Activated T-cell treated with anti-CD3 and anti-CD28 coated beads for 24 hours (primary cell): ENCODE measurements at places on chromosomes 11 and 22.

DNA sequence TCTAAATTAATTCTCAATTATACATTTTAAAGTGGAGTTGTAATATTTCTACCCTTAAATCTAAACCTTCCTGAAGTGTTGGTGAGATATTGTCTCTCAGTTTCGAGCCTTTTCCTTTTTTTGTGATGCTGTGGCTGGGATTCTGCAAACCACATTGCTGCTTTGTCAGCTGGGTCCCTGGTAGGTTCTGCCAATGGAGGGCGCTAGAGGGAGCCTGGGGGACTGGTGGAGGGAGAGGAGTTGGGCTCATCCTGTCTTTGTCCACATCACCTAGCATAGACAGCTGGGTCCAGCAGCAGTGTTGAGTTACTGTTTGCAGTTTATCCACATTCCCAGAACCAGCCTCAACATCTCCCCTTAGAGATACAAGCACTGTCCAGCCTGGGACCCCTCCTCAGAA is 41.0 kb downstream of the TRAF6 start:
- DNase-seq, result no peak

- DNase-seq, result no peak
Measured at GRCh38 chr11:35541621-35542375, 16.4 kb upstream of the PAMR1 start.

DNA sequence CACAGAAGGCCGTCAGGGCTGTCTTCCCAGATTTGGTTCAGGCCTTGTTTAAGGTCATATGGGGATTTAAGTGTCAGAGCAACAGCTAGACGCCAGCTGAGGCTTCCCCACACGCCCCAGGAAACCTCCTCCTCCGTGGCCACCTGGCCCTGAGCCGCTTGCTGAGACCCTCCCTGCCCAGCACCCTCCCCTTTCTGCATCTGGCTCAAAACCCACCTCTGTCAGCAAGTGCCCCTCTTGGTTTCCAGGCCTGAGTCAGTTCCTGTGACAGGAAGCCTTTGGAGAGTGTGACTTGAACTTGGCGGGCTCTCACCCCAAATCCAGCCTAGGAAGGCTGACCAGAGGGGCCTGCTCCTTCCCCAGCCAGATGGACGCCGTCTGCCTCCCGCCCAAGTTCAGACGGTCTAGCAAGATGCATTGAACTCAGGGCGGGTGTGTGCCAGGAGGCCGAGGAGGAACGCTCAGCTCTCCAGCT is 561 bp downstream of the FXYD2 start:
- DNase-seq, result no peak

DNA sequence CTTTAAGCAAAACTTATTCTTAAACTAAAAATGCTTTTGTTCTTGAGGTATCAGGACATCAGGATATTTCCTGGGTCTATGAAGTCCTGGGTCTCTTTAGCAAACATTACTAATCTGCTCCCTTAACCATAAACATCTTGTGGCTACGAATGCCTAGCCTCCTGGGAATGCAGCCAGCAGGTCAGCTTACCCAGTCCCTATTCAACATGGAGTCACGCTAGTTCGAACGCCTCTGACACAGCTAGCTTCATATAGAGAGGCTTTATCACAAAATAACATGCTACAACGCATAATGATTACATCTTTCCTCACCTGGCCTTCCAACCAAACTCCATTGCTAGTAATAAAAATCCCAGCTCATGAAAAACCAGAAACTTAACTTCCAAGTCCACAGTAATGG is 17.5 kb upstream of the FIBIN start:
- DNase-seq, result no peak

GRCh38 chr11:30919389-30920152 is 333.4 kb upstream of the MPPED2 start:
- DNase-seq, result no peak

GRCh38 chr11:88353386-88353785 is 15.8 kb upstream of the CTSC start:
- DNase-seq, result no peak

DNA sequence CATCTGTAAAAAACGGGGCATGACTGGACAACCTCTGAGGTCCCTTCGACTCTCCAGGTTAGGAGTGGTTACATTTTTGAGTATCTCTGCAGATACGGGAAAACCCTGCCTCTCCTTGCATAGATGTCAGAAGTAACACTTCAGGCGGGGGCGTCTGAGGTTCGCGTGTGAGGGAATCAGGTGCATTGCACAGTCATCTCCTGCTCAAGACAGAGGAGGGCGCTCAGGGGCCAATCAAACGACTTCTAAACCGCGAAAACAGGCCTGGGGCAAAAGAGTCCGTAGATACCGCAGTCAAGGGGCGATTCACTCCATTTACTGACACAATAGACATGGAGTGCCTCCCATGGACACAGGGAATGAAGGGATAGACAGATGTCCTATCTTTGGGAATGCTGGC is 31.7 kb downstream of the KIRREL3 start:
- no peak for DNase-seq

GRCh38 chr22:50056214-50056972 is 1.7 kb downstream of the TTLL8 start:
- no peak for DNase-seq

DNA sequence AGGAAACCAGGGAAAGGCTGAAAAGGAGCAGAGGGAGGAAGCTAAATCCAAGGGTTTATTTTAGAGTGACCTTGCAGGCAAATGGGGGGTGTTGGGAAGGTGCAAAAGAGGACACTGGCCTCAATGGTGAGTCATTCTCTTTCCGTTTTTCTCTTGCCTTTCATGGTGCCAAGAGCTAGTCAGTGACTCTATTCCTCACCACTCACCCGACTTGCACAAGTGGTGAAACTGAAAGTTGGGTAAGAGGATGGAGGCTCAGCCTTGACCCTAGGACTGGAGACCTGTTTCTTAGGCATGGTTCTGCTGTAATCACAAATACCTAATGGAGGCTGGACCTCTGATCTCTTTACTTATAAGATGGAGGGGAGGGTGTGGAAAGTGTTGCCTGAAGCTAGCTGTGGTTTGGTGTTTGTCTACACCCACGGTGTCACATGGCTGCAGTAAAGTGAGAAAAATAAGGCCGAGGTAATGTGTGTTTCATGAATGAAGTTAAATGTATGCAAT is 67.3 kb upstream of the CREB3L1 start:
- no peak for DNase-seq

DNA sequence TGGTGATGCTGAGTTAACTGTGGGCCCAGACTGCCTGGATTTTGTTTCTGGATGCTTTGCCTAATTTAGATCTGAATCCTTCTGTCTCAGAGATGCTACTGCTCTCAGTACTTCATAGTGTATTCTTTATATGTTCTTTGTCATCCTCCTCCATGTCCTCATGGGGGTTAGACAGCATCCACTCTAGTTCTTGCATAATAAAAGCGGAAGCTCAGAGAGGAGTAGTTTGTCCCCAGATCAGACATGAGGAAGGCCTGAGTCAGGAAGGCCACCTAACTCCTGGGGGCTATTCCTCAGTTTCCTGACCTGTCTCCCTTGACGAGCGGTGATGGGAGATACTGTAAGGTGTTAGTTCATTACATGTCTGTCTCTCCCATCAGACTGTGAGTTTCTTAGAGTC is 90.2 kb downstream of the SCN3B start:
- no peak for DNase-seq

DNA sequence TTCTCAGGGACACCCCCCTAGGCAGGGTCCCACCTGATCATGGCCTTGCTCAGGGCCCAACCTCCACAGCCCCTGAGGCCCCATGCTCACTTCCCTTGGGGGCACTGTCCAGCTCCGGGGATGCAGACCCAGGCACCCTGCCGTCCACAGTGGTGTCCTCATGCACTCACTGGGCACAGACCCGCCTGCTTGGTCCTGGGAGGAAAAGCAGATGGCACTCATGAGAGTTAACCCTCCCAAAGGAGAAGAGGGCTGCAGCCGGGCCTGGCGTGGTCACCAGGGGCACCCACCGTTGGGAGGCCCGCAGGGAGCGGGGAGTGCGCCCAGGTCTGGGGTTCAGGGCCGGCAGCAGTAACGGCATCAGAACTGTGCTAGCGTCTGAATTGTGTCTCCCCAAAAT is 1270.9 kb downstream of the BRD1 start:
- no peak for DNase-seq

DNA sequence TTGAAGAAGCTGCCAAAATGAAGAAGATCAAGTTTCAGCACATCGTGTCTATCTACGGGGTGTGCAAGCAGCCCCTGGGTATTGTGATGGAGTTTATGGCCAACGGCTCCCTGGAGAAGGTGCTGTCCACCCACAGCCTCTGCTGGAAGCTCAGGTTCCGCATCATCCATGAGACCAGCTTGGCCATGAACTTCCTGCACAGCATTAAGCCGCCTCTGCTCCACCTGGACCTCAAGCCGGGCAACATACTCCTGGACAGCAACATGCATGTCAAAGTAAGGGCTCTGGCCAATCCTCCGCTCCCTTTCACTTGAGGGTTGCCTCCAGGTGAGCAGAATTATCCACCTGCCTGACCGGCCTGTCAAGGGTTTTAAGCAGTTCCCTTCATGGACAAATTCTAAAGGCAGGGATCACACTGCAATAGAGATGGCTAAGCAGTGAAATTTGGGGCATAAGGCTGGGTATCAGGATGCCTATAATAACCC is 6.0 kb downstream of the ANKK1 start:
- DNase-seq, result no peak

GRCh38 chr11:46279126-46280099 is 2.0 kb downstream of the CREB3L1 start:
- DNase-seq, result no peak

DNA sequence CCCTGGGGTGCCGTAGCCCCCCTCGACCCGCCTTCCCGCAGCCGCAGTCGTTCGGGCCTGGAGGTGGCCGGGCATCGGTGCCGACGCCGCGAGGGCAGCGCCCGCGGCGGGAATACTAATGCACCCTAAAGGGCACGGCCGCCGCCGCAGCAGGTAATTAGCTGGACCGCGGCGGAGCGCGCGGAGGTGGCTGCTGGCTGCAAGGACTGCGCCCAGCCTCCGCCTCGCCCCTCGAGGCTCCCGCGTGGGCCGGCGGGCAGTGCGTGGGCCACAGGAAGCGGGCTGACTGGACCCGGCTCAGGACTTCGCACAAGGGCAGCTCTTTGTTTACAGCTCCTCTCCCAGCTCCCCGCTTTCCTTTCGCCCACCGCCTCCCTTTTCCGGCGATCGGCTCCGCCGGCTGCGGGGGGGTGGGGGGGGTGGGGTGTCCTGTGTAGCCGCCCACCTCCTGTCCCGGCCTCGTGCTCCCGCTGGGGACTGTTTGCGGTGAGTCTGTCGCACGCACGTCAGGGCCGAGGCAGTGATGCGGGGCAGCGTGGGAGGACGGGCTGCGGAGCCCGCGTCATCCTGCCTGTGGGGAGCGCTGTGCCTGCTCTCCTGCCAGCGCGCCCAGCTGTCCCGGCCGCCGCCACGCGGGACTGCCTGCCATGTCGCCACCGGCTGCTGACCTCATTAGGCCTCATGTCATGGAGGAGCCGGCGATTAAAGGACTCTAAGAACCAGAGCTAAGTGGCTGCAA is 53.2 kb downstream of the GRIK4 start:
- DNase-seq, result no peak

- no peak for DNase-seq
Measured at GRCh38 chr11:75450236-75450635, 17.2 kb upstream of the KLHL35 start.

DNA sequence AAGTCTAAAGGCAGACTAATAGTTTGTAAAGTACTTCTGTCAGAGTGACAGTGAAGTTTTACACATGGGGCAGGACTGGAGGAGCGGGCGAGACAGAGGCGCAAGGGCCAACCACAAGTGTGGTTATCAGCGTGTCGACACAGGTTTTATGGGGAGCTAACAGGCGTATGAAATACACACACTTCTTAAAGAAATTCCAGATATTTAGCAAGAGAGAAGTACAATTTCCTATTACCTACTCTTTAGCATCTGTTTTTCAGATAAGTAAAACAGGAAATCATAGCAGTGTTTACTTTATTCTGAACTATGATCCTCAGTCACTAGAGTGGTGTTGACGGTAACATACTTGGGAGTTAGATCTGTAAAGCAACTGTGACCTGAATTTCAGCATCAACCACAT is 22.5 kb downstream of the VSIG10L2 start:
- DNase-seq, result no peak

DNA sequence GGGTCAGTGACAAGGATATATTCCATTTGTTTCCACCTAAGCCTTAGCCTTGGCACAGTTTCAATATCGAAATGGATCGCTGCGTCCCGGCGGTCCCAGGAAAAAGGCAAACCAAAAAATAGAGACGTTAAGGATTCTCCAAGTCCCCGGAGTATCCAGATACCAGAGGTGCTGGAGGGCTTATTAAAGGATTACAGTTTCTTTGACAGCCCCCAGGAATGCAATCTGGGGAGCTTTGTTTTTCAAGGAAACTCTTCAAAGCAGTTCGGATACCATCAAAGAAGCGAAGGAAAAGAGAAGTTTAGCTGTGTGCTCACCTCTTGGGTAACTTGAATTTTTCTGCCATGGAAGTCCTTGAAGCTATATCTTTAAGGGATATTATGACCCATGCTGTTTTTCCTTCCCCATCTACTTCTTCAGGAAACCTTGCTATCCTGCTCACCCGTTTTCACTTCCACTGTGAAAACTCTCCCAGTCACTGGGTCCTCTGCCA is 600 bp upstream of the GPR83 start:
- no peak for DNase-seq

DNA sequence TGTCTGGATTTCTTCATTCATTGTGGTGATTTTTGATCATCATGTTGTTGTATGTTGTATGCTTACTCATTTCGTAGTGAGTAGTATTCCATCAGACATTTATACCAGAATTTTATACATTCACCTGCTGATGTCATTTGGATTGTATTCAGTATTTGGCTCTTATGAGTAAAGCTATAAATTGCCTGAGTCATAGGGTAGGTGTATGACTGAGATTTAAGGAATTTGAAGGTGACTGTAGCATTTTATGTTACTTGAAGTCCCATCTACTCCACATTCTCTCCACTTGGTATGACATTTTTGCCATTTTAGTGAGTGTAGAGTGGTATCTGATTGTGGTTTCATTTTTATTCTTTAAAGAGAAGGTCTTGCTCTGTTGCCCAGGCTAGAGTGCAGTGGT is 548.2 kb downstream of the TBC1D22A start:
- no peak for DNase-seq
